ENCODE measurements at places on chromosomes 1 and 21.

DNA sequence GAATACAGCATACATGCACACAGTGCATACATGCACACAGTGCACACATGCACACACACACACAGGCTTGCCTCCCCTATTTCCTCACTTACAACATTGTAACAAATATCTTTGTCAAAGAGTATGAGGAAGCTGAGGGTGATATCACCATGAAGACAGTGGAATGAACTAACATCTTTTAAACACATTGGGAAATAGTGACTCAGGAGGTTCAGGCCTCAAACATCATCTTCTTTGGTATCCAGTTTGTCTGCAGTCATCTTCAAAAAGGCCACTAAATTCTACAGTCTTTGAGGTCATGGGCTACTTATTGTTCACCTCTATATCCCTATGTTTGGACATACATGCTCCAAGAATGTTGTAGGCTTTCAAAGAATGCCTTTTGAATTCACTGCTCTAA lies 2.1 kb upstream of the LCE2B start:
- no peak for DNase-seq

DNA sequence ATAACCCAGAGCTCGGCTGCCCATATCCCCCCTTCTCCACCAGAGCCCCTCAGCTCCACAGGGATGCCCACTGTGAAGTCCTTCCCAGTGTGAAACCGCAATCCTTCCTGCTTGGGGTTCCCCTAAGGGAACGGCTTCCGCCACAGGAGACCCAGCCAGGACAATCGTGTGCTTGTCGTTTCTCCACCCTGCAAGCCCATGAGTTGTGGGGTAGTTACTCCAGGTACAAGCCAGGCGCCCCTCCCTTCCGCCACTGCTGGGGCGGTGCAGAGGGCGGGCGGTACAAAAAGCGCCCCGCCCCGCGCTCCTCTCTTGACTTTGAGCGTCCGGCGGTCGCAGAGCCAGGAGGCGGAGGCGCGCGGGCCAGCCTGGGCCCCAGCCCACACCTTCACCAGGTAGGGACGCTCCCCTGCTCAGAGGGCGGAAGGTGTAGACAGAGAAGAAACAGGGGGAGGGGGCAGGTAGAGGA lies at the start of gene TINAGL1:
TINAGL1 (plus strand) TSS at position 315 of the 469 bp plus-strand sequence. CDS start 634 bp downstream, outside the sequence.
- DNase-seq, result no peak

DNA sequence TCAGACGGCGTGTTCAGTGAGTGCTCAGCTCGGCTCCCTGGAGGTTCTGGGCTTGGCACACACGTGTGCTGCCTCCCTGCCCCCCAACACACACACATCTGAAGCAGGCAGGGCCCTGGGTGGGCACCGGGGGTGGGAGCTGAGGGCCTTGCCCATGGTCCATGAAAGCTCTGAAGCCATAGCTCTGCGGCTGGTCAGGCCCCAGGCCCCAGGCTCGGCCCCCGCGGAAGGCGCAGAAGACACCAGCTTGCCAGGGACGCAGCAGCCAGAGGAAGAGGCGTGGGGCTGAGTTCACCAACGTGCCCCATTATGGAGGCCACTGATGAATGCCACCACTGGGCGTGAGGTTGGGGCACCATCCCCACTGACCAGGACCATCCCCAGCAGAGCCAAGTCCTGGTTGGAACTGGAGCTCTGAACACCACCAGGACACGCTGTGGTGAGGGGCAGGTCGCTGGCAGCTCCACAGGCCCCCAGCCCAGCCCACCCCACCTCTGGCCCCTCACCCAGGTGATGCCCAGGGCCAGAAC lies 4.2 kb downstream of the AURKAIP1 start:
- no peak for DNase-seq

DNA sequence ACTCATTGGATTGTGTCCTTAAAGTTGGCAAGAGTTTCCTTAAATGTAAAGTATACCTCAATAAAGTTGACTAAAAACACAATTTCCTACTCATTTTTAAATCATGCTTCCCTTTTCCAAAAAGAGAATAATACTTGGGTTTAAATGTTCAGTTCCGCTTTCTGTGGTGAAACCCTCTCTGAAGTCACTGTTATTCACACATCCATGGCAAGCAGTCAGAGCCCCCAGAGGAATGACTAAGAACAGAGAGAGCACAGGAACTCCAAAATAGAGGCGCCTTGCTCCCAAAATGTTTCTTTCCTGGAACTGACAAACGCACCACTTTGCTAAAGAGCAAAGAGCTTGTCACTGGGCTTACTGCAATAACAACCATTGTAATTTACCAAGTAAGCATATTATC lies 142.5 kb downstream of the TIAM1 start:
- DNase-seq, result no peak

- DNase-seq, result no peak
These were observed 6.3 kb upstream of the OSBPL9 start for GRCh38 chr1:51610637-51611036.

GRCh38 chr1:30906631-30907441 lies 1.7 kb downstream of the SDC3 start:
- DNase-seq, result no peak

DNA sequence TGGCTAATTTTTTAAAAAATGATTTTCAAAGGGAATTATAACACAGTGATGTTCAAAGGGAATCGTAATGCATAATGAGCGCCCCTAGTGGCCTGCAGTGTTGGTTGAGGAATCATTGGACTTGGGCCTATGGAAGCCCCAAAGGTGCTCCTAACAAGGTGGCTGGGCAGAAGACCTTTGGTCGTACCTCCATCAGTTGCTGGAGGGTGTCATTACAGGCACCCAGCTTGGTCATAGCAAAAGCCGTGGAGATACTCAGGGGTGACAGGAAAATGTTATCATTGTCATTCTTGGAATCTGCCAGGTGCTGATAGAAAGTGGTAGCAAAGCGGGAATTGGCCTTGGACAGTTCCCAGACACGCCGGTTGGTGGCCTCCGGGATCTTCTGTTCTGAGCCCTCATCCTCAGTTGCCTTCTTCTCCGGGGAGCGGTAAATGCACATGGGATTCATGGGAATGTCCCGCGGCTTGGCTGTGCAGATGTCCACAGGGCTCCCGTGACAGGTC lies 2.7 kb downstream of the SERPINC1 start:
- no peak for DNase-seq

- no peak for DNase-seq
These were observed 15.6 kb downstream of the UTP11 start for GRCh38 chr1:38028105-38028591.

DNA sequence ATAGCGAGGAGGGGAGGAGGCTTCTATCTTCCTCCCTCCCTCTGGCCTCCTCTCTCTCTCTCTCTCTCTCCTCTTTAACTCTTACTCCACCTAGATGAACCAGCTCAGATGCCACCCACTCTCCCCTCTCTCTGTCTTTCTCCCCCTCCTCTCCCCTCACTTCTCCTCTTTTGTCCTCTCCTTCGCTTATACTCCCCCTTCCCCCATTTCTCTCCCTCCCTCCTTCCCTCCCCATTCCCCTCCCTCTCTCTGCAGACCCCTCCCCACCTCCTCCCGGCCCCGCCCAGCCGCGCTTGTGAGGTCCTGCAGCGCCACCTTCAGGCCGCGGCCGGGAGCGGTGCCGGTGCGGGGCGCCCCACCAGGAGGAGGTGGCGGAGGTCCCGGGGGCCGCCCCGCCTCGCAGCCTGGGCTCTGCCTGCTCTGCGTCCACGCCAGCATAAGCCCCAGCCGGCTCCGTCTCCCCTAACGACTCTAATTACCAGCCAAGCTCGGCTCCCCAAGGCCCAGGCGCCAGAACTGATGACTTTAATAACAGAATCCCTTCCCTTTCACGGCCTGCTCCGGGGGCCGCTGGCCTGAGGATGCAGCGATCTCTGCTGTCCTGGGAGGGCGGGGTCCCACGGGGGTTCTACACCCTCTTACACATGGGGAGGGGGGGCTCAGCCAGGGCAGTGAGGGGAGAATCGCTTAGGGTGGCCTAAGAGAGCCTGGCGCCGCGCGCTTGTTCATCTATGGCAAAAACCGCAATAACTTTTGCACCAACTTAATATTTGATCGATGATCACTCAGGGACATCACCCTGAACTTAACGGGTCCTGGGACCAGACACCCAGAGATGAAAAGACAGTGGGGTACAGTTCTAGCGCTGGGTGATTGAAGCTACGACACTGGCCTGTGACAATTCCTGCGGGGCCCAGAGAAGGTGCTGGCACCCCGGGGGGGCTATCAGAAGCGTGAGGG lies 637.3 kb downstream of the MATN1 start:
- no peak for DNase-seq

- no peak for DNase-seq
These were observed 822.4 kb upstream of the NEGR1 start for GRCh38 chr1:73104749-73105148.

GRCh38 chr1:178238722-178239510 lies 145.0 kb downstream of the RASAL2 start:
- DNase-seq, result no peak

GRCh38 chr1:80675454-80675853 lies 1125.3 kb upstream of the ADGRL2 start:
- DNase-seq, result no peak

DNA sequence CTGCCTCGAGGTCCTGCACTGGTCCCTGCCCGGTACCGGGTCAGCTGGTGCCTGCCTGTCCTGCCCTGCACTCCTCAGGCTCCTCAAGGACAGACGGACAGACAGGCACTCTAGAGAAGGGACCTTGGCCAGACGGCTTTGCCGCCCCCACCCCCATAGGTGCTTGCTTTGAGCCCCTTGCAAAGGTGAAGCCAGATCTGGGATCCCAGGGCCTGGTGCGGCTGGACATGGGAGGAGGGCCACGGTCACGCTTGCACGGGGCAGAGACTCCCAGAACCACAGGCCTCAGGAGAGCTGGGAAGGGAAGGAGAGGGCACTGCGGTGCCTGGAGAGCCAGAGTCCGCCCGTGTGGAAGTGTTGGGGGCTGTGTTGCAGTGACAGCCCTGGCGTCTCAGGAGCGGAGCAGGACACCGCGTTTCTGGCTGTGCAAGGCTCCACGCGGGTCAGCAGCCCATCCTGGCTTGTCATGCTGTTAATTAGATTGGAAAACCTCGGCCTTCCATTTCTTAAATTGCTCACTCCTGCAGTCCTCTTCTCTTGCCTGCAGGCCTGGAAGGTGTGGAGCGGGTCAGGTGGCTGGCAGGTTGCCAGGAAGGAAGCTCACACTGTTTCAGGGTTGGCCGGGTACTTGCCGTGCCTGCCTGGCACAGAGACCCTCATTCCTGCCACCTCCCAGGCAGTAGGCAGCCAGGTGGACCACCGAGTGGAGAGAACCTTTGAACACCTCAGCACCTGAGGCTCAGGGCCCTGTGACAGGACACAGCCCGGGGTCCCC lies 16.3 kb downstream of the COL18A1 start:
- DNase-seq, result no peak

DNA sequence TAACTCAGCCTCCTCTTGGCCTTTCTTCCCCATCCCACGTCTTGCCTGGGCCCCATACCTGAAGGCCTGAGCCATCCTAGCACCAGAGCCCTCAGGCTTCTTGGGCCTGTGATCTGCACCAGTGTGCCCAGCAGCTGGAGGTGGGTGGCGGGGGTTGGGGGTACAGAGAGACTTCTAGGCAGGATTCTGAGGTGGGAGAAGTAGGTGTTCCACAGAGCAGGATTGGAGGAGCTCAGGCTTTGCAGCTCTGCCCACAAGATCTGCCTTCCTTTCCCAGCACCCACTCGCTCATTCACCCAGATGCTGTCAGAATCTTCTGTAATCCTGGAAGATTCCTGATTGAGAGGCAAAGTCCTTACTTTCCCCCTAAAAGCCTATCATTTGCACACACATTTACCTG lies 10.0 kb upstream of the GJB5 start:
- no peak for DNase-seq

- no peak for DNase-seq
These were observed 10.9 kb upstream of the METTL25B start for GRCh38 chr1:156717351-156717750.

GRCh38 chr1:230345139-230345885 lies 80.8 kb downstream of the PGBD5 start:
- DNase-seq, result no peak

DNA sequence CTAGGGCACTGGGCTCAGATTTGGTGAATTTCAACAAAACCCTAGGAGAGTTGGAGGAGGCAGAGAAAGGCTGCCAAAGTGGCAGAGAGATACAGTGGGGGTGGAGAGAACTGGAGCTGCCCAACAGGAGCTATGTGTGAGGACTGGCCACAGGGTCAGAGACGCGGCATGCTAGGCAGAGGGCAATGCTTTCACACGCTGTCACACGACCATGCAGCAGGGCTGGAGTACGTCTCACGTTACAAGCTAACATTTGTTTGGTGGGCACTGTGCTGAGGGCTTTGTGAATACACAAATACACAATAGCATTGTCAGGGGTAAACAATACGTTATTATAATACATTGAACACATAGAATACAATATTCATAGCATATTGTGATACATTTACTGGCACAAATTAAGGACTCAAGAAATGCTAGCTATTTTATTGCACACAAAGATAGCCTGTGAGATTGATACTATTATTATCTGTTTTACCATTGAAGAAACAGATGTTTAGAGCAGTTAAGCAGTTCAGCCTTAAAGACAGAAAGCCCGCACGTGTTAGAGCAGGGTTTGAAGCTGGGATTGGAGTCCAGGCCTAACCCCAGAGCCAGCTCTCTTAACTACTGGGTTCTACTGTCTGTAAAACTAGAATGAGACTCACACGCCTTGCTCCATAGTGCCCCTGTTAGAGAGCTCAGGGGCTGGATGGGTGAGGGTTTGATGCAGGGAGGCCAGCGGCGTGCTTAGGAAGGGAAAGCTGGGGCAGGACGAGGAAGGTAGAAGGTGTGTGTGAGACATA lies 4.5 kb downstream of the RAB7B start:
- no peak for DNase-seq

DNA sequence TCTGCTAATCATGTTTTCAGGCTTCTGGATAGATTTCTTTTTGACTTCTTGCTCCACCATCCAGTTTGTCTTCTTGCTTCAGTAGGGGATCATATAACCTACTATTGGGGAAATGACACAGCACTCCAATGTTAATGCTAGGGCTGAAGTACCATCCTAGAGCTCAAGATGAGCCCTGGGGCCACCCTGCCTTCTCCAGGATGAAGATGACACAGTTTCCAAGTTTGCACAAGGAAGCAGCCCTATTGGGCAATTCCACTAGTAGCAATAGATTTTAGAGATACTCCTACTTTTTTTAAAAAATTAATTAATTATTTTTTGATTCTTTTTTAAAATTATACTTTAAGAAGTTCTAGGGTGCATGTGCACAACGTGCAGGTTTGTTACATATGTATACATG lies 11.3 kb upstream of the KLF18 start:
- no peak for DNase-seq

DNA sequence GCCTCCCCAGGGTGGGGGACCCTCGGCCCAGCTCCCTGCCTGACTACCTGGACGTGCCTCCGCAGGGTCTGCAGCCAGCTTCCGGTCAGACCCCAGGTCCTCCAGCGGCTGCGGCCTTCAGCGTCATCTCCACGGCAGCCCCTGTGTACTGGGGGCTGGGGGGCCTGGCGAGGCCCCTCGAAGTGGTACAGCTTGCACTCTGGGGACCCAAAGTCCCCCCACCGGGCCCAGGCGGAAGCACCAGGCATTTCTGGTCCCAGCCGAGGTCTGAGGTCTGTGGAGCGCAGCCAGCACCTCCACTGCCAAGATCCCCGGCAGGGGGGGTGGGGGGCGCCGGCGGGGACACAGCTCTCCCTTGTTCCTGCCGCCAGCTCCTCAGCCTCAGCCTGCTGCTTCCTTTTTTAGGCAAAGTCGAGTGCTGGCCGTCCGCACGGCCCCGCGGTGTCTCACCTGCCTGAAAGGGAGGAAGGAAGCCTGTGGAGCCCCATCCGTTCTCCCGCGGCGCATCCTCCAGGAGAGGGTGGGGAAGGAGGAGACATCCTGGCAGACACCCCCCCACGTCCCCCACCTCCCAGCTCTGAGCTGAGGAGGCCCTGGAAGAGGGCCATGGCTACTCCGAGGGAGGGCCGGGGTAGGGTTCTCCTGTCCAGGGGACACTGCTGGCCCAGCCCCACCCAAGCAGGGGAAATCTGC lies 1.2 kb upstream of the VWA1 start:
- no peak for DNase-seq

GRCh38 chr1:171345536-171345935 lies 31.6 kb downstream of the FMO4 start:
- no peak for DNase-seq

Data from activated CD8-positive, alpha-beta memory T cell treated with anti-CD3 and anti-CD28 coated beads for 1 hour (primary cell).